Peyer's patch (tissue), 4 donors: ENCODE measurements at places on chromosomes 5 and 9. TPM values are rescaled to one million over a fixed set of nuclear protein-coding genes. Genes with fewer than 3 reads are reported as not detected.

SLCO6A1 gene
- not detected for total RNA-seq

MAMDC4 gene
- total RNA-seq: 45.4 TPM

RETREG1 gene
- 19.3 TPM for total RNA-seq

ABCA2 gene
- 49.4 TPM for total RNA-seq

CCDC192 gene
- total RNA-seq: not detected

ZNF367 gene
- 5.1 TPM for total RNA-seq

SLC36A3 gene
- not detected for total RNA-seq

SLC34A1 gene
- total RNA-seq: 0.35 TPM

IFT74 gene
- total RNA-seq: 26.4 TPM

TAF1L gene
- total RNA-seq: not detected

TRIM36 gene
- total RNA-seq: 69.0 TPM

FCN2 gene
- not detected for total RNA-seq

ACSL6 gene
- 1.1 TPM for total RNA-seq

GFI1B gene
- total RNA-seq: 2.4 TPM

DRD1 gene
- total RNA-seq: 0.13 TPM

RFX3 gene
- 3.9 TPM for total RNA-seq

SLC45A2 gene
- total RNA-seq: not detected

WDR38 gene
- not detected for total RNA-seq

FLT4 gene
- total RNA-seq: 6.4 TPM

TXNDC8 gene
- not detected for total RNA-seq

PCDHAC1 gene
- 2.5 TPM for total RNA-seq

CD74 gene
- total RNA-seq: 759 TPM
